ENCODE measurements at places on chromosomes 3 and 15.

GRCh38 chr15:56394909-56395308, 29.7 kb downstream of the TEX9 start:
- DNase-seq, result no peak

DNA sequence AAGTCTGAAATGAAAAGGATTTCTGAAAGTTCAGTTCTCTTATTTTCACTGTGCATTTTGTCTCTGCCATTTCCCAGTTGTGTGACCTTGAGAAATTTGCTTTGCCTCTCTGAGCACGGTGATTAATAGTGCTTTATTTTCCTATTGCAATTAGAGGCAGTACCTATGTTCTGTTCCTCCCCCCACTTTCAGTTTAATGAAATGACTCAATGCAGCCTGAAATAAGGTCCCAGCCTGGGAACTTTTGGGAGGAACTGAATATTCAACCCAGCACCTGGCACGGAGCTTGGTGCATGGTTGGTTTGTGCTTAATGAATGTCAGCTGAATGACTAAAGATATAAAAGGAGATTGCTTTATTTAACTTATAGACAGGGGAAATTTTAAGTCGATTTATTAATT, 352.6 kb downstream of the PDCD6IP start:
- DNase-seq, result no peak

DNA sequence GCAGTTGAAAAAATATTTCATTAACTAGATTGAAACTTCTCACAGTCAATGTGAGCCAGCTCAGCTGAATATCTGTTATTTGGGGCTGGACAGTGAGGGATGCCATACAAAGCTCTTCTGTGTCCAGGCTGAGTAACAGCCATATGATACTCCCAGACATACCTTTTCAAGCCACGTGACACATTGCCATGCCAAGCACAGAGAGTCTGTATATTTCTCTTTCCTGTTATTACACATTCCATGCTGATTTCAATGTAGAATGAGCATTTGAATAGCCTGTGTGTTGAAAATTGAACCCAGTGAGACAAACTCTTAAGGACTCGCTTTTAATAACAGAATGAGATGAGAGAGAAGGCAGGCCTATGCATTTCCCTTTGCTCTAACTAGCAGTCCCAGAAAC, 334.7 kb upstream of the RASGRP1 start:
- DNase-seq, result no peak

- DNase-seq, result no peak
These were observed 225.2 kb downstream of the TCF12 start for GRCh38 chr15:57143511-57144078.

GRCh38 chr15:67025719-67026609, 39.4 kb upstream of the SMAD3 start:
- no peak for DNase-seq

DNA sequence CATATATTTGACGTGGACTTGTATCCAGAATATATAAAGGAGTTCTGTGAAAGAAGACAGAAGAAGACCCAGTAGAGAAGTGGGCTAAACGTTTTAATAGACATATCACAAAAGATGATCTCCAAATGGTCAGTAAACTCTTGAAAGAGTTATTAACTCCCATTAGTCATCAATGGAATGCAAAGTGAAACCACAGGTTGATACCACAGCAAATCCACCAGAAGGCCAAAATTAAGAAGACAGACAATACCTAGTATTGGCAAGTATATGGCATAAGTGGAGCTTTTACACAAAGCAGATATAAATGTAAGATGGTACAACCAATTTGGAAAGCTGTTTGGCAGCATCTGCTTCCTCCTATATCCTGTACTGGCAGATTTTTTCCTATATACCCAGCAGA, 6.0 kb downstream of the SPATA16 start:
- DNase-seq, result no peak

DNA sequence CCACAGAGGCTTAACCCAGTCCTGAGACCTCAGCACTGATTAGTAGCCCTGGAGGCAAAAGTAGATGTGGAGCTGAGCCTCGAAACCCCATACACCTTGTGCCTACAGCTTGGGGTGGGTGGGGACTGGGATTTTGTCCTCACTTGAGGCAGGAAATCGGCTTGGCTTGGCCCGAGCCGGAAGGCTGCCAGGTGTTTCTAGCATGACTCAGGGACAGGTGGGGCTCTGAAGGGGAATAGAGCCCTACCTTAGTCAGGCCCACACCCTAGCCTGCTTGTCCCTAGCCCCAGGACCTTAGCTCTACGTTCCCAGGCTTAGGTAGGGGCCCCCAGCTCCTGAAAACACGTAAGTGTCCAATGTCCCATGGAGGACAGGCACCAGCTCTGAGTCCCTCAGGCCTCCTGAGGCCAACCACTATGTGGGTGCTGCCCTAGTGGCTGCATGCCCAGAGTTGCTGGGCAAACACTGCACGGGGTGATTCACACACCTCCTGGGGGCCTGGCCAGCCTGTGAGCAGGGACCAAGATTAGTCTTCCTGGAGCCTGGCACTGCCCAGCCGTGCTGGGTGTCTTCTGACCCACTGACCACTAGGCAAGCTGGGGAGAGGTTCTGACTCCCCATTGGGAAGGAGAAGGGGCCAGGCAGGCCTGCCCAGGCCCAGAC, 3.1 kb downstream of the MST1R start:
- no peak for DNase-seq

GRCh38 chr15:57012556-57012955, 94.1 kb downstream of the TCF12 start:
- DNase-seq, result no peak

GRCh38 chr3:99633887-99634558, 4.4 kb upstream of the COL8A1 start:
- no peak for DNase-seq

- DNase-seq, result no peak
These were observed 408.6 kb downstream of the GBE1 start for GRCh38 chr3:81352867-81353266.

- peak; percentile 67 for DNase-seq
These were observed 6.5 kb downstream of the NT5DC2 start for GRCh38 chr3:52527039-52527731.

GRCh38 chr3:194745422-194746184, 59.9 kb downstream of the FAM43A start:
- no peak for DNase-seq

GRCh38 chr3:133799794-133800585, 5.6 kb upstream of the SRPRB start:
- no peak for DNase-seq

DNA sequence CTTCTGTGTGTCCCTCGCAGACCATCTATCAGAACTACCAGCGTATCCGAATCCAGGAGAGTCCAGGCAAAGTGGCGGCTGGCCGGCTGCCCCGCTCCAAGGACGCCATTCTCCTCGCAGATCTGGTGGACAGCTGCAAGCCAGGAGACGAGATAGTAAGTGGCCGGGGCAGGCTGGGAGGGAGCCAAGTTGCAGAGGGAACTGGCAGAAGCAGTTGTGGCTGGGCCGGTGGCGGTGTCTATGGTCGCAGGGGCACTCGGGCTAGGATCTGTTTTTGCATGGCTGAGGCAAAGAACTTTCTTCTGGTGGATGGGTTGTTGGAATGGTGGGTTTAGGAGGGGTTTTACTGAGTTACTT, 10.1 kb downstream of the MCM2 start:
- peak; percentile 83 for DNase-seq

- DNase-seq, result no peak
These were observed 395.3 kb upstream of the TPRG1 start for GRCh38 chr3:188776447-188776846.

DNA sequence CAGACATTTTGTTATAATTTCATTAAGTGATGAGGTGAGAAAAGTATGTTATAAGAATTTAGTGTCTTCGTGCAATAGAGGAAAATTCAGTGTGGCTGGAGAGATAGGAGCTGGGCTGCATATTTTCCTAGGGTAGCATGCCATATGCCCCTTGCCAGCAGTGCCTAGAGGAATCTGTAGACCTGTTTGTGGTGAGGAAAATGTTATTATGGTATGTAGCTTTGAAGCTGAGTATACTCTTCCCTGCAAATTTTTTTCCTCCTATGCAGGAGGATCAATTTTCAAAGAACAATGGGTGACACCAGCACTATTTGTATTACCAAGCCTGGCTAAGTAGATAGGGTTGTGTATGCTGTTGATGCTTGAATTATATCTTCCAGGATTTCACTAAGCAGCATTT, 200.6 kb downstream of the EDEM1 start:
- DNase-seq, result no peak

DNA sequence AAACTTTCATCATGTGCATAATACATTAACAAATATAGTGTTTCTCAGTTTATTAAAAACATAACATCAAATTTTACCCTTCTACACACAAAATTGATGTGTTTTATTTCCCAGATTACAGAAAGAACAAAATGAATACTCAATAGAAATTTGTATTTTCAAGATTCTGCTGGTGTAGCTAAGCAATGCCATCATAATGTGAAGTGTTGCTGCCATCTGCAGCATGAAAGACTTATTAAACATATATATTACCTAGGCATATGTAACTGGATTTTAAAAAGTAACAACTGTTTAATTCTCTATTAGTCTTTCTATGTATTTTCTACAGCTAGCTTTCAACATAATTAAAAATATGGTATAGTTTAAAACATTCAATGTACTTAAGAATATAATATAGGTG, 27.5 kb downstream of the PLSCR5 start:
- no peak for DNase-seq

DNA sequence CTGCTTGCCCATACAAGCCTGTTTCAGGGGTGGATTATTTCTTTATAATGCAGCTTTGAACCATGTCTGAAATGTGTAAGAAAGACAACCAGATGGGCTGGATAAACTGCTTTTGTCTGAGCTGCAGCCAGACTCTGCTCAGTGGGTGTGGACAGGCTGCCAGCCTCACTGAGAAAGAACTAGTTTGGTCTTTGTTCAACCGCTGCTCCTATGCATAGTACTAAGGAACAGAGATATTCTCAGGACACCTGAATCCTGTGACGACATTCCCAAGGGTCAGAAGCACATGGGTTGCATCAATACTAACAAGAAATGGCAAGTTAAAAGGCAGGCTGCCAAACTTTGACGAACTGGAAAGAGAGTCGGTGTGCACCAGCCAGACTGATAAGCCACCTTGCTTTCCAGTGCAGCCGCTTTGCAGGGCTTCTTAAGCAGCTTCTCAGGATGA, 57.2 kb downstream of the PLD1 start:
- DNase-seq, result no peak

GRCh38 chr3:32888739-32889138, 62.7 kb upstream of the CCR4 start:
- no peak for DNase-seq

DNA sequence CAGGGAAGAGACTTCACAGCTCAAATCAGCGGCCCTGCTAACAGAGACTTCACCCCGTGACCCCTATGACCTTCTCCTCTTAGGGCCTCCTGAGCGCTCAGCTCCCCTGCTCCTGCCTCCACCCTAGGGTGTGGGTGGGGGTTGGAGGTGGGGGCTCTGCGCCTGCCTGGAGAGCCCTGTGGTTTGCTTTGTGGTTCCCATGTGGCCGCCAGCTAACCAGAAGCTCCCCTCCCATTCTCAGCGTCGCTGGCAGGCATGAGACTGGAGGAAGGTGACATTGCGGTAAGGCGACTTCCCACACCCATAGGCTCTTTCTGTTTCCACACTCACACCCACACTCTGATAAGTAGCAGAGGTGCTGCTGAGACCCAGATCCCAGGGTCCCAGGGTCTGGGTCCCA, 27.6 kb downstream of the XYLB start:
- DNase-seq, result no peak

GRCh38 chr15:63044645-63045464, 2.3 kb downstream of the TPM1 start:
- no peak for DNase-seq

DNA sequence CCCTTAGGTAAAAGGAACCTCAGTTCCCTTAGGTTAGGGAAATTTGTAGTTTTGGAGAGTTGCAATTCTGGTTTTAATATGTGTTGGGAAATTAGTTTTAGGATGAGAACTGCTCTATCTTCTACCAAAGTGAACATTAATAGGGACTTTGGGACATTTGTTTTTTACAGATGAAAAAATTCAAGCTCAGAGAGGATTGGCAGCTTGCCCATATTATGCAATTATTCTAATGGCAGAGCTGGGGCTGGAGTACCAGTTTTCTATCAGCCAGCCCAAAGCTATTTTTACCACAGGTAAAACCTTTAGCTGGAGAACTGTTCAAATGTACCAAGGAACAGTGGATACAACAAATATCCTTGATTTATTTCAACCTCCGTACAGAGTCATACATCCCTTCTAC, 127.0 kb downstream of the CPNE4 start:
- no peak for DNase-seq

- DNase-seq, result no peak
These were observed 242.1 kb downstream of the ZIC1 start for GRCh38 chr3:147651107-147651778.

- no peak for DNase-seq
These were observed 19.0 kb downstream of the AGTR1 start for GRCh38 chr3:148716657-148717056.

GRCh38 chr15:85374831-85375230, 5.6 kb upstream of the AKAP13 start:
- DNase-seq, result no peak

DNA sequence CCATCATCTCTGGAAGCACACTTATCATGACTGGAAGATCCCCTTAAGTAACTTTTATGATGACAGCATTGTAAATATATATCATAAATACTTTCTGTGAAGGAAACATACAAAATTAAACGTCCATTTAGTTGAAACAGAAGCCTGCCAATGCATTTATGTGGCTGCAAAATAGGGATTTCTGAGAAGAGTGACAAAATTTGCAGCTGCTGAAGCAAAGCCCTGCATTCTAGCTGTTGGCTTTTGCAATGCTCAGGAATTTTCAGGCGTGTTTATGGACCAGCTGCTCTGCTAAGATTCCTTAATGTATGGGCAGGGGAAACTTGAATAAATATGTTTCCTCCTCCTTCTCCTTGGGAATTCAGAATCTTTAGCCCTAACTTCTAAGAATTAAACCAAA, 137.3 kb downstream of the CACNA2D3 start:
- no peak for DNase-seq

DNA sequence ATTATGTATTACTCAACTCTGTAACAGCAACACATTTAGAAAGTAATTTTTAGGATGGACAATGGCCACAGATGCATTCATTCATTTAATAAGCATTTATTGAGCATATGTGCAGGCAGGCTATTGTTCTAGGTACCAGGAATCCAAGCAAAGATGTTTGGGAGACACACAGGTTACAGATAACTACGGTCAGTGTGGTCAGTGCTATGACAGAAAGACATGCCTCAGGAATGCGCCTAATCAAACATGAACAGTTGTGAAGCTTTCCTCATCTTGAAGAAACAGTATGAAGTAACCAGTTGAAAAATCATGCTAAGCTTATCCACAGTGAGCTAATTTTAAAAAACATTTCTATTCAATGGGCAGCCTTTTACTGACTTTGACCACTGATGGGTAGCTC, 155.4 kb upstream of the CCDC54 start:
- no peak for DNase-seq

GRCh38 chr15:77983708-77984445, 93.6 kb downstream of the TBC1D2B start:
- no peak for DNase-seq

GRCh38 chr15:74193299-74193718, 9.3 kb downstream of the STRA6 start:
- no peak for DNase-seq

GRCh38 chr3:148789906-148790305, 37.7 kb upstream of the CPB1 start:
- DNase-seq, result no peak

- DNase-seq, result no peak
These were observed 18.6 kb downstream of the EPHB1 start for GRCh38 chr3:134813618-134814017.
